Stimulated activated CD4-positive, alpha-beta T cell treated with anti-CD3 and anti-CD28 coated beads, Interleukin-4, amount 100 ng/mL, for 4 hours (primary cell): ENCODE measurements at places on chromosomes 1 and 21.

GRCh38 chr21:43868461-43868860 lies 3.4 kb downstream of the AGPAT3 start:
- DNase-seq, result no peak

- no peak for DNase-seq
Measured at GRCh38 chr1:37636435-37636834, 1.7 kb upstream of the RSPO1 start.

DNA sequence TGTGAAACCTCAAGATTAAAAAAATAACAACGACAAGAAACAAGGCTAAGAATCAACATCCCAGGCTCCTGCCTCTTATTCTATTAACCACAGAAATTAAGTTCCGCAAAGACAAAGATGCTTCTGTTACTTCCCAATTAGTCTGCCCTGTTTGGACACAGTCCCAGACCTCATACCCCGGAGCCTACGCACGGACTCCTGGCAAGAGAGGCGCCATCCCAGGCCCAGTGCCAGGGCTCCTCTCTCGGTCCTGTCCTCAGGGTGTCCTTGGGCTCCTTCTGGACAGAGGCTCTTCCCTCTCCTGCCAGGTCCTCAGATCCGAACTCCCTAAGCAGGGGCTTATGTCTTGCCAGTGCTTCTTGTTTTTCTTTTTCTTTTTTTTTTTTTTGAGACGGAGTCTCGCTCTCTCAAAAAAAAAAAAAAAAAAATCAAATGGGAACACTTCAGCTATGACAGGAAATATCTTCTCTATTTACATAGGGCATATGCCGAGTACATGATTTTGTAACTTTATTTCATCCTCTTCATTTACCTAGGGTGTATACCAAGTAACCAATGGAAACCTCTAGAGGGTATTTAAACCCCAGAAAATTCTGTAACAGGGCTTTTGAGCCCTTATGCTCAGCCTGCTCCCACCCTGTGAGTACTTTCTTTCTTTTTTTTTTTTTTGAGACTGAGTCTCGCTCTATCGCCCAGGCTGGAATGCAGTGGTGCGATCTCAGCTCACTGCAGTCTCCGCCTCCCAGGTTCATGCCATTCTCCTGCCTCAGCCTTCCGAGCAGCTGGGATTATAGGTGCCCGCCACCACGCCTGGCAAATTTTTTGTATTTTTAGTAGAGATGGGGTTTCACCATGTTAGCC lies 11.7 kb upstream of the ENO1 start:
- no peak for DNase-seq

DNA sequence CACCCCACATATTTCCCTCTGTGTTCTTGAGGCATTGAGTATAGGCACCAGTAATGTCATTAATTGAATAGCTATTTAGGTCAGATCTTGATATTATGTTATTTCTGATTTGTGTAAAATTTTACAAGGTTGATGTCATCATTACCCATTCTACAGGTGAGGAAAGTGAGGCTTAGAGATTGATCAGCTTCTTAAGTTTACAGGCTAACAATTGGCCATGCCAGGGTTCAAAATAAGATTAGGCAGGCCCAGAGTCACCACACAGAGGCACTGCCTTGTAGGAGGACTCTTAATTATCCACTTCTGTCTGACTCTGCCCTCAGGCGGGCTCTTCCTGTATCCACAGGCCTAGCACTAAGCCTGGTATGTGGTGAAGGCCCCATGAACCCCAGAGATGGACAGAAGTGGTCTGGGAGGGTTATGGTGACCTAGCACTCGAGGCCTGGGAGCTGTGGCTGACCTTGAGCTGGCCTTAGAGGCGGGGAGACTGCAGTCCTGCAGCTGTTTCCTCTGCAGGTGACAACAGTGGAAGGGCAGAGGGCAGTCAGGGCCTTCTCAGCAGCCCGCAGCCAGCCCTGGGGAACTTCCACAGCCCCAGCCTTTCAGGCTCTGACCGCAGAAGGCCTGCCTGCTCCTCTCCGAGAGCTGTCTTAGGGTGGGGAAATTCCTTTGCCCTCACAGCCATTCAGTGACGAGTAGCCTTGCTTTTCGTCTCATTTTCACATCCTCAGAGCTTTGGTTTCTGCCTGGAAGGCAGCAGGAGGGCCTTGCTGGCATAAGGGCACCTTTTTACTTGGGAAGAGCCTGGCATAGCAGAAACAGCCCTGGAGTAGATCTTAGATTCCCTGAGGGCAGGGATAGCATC lies 12.2 kb downstream of the ZDHHC18 start:
- DNase-seq, result peak; percentile 36

DNA sequence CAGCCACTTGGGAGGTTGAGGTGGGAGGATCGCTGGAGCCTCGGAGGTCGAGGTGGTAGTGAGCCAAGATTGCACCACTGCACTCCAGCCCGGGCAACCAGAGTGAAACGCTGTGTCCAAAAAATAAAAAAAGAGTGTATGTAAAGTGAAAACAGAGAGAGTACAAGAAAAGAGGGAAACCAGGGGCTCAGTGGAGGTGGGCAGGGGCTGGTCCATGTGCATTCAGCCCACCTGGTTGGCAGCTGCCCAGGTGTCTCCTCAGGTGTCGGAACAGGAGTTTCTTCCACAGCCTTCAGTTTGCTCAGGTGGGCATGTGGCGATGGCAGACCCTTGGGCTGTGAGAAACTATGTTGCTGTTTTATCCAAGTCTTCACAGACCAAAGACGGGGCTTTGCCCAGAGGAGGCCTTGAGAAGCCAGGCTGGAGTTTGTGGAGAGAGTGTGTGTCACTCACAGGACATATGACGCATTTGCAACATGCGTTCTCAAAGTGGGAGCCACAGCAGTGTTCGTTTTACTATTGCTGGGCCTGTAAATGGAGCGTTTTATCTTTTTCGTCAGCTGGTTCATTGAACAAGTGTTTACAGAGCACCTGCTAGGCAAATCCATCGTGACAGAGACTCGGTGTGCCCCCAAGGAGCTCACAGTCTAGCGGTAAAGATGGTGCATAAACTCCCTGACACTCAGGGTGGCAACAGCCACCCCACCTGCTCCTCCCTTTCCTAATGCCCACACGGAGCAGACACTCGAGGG lies 22.4 kb upstream of the SAMD11 start:
- no peak for DNase-seq

- no peak for DNase-seq
Measured at GRCh38 chr1:157154940-157155514, 16.8 kb upstream of the ETV3 start.

DNA sequence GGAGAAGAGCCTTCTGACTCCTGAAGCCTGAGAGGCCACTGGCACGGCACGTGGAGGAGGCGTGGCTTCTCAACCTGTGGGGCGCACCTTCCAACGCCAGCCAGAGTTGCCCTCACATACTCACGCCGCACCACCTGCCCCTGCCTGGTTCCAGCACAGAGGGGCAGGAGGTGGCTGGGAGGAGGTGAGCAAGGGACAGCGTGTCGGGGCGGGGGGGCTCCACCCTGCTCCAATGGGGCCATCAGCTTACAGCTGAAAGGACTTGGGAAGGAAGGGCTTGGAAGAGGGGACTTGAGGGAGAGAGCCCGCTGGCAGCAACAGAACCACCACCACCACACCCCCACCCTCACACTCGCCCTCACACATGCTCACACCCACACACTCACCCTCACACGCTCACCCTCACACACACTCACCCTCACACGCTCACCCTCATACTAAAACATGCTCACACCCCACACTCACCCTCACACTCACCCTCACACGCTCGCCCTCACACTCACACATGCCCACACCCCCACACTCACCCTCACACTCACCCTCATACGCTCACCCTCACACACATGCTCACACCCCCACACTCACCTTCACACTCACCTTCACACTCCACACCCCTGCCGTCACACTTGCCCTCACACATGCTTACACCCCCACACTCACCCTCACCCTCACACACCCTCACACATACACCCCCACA lies 41.6 kb upstream of the EDN2 start:
- DNase-seq, result no peak

DNA sequence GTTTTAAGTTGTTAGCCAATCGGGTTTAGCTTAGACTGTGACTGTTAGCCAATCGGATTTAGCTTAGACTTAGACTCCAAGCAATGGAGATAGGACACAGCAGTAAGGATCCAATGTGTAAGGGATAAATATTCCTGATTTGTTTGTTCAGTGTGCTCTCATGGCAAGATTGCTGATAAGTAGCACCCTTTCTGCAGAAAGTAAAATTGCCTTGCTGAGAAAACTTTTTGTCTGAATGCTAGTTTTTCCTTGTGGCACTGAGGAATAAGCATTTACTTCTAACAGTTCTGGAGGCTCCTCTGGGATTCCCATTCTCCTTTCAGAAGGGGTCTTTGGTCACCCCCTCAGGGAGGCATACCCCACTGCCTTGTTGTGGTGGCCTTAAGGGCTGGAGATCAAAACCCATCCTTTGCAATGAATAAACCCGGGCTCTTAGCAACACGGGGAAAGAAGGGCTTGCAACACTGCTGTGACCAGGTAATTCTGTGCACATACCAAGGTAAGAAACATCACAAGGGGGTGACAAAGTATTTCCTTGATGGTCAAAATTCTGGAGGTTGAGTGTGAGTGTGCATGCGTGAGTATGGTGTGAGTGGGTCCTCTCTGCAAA lies 45.4 kb downstream of the SERINC2 start:
- no peak for DNase-seq

DNA sequence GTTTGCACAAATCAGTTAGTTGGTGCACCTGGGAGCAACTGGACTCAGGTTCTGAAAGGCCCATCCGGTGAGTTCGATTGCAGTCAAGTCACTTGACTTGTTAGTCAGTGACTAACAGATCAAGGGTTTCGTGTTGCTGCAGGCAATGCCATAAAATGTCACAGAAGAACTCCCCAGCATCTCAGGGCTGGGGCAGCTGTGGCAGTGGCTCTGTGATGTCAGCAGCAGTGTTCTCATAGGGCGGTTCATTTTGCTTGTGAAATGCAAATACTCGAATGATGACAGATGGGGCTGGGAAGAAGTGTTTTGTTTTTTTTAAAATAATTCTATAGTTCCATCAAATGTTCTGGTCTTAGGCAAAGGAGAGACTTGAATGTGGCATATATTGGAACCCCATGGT lies 287.8 kb downstream of the LMX1A start:
- no peak for DNase-seq

DNA sequence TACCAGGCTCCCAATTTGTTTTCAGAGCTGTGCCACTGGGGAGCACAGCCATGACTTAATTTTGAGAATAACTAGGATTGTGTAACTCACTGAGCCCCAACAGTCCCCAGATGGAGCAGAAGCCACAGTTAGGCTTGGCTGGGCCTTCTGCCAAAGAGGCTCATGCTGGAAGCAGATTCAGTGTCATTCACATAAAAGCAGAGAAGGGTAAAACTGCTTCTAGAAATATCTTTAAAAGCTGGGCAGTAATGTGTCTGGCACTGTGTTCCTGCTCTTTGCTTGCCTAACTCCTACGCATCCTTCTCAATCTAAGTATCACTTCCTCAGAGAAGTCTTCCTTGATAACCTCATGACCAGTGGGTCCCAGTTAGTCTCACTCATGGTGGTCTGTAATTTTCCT lies 20.3 kb downstream of the STK40 start:
- no peak for DNase-seq

DNA sequence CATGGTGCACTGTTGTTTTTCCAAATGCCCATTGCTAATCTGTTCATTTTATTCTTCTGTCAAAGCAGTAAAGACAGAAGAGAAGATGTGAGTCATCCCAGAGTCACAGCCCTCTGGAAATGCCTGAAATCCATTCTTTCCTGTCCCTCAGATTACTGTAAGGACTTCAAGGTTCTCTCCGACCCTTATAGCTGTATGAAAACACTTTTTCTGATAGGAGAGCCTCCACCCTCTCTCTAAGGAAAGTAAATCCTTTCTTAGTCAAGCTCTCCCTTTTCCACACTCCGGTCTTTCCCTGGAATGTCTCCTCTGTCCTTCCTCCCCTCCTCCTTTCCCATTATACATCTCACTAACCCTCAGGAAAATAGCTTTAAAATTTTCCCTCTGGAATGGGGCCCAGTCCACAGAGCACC lies 3.5 kb upstream of the PRDX6 start:
- no peak for DNase-seq

DNA sequence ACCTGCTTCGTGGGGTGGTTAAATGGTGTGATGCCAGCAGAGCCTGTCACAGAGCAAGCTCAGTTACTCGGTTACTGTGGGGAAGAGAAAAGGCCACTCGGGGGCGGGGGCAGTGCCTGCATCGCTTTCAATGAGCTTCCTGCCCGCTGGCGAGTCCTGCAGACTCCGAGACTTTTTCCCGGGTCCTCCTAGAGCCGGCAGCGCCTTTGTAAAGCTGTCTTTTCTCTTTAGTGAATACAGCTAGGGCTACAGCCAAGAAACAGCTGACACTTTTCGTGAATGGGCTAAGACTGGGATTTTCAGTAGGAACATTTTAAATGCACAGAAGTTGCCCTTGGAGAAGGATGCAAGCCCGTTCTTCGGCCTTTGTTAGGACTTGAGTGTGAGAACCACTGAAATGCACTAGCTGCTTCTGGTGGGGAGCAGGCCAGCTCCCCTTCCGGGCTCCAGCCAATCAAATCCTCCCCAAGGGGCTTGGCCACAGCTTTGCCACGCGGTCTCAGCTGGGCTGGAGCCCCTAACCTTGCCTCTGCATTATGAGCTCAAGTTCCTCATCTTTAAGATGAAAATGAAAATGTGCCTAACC lies 23.4 kb upstream of the EFHD2 start:
- no peak for DNase-seq

- DNase-seq, result no peak
Measured at GRCh38 chr21:44814498-44815023, 3.3 kb downstream of the SUMO3 start.

GRCh38 chr1:119636491-119637089 lies 11.5 kb downstream of the ZNF697 start:
- no peak for DNase-seq

- DNase-seq, result no peak
Measured at GRCh38 chr1:209808059-209808581, 2.2 kb upstream of the IRF6 start.

DNA sequence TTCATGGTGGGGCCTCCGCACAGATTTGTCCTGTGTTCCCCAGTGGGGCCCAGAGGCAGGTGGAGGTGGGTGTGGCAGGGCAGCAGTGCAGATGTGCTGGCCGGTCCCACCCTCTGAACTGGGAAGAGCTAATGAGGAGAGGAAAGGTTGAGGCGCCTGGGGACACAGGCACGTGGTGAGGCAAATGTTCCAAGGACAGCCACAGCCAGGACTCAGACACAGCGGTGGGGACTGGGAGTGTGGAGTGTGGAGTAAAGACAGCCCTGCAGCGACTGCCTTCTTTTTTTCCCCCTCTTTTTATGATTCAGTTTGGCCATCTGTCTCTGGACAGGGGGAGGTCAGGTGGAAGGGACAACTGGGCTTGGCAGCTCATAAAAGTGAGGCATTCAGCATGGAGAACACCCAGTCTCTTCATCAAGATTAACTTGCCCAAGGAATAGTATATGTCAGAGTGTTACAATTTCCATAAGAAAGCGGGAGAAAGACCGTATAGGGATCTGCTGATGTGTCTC lies 104.2 kb upstream of the GCLM start:
- DNase-seq, result no peak

GRCh38 chr1:26788836-26789611 lies 1.3 kb downstream of the PIGV start:
- peak; percentile 89 for DNase-seq
